ENCODE measurements at places on chromosomes 2 and 18.

DNA sequence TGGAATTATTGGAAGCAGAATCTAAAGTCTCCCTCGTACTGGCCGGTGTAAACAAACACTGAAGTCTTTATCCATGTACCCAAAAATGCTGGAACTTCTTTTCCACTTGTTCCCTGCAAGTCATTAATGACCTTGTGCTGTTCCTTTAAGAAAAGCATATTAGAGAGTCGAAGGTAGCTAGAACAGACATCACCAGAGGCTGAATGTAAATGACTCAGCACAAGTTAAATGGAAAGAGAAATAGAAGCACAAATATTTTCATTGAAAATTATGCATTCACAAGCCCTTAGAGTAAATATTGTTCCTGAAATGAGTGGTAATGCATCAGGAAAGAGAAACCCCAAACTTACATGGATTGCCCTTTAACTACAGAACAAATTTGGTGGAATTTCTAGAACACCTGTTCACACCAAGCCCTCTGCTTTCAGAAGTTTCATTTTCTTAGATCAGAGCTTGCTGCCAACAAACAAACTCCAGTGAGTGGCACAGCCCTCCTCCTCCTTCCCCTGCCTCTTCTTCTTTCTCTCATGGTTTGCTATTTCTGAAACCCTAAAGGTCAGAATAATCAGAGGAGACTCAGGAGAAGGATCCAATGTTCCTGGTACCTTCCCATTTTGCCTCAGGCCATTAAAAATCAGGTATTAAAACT lies 264.3 kb downstream of the TXNL1 start:
- peak; percentile 33 for DNase-seq

- DNase-seq, result no peak
Observed at GRCh38 chr18:13455471-13455870, 236.9 kb downstream of the LDLRAD4 start.

- DNase-seq, result no peak
Observed at GRCh38 chr2:239222312-239222660, 178.5 kb downstream of the HDAC4 start.

- DNase-seq, result no peak
Observed at GRCh38 chr2:10720306-10720705, 1.1 kb upstream of the ATP6V1C2 start.

- DNase-seq, result no peak
Observed at GRCh38 chr2:195388028-195388427, 269.0 kb upstream of the SLC39A10 start.

GRCh38 chr2:63738019-63738418 lies 103.7 kb upstream of the UGP2 start:
- DNase-seq, result no peak

GRCh38 chr2:189236066-189236465 lies 56.5 kb upstream of the COL5A2 start:
- no peak for DNase-seq

DNA sequence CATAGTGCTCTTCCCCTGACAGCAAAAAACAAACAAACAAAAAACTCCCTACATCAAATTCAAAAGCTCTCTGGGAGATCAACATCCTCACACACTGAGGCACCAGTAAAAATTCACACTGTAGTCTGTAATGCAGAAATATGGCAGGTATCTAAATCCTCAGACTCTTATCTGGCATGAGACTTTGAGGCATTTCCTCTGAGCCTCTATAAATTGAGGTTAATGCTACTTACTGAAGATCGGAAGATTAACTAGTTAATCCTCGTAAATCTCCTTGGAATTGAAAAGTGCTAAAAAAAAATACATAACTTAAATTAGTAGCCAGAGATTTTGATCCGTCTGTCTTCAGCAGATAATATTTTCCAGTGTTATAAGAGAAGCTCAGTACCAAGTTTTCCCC lies 65.0 kb downstream of the AP1S3 start:
- DNase-seq, result no peak

GRCh38 chr2:236743039-236743920 lies 173.7 kb downstream of the ACKR3 start:
- peak; percentile 97 for DNase-seq

- DNase-seq, result no peak
Observed at GRCh38 chr2:103847276-103847675, 1006.6 kb upstream of the POU3F3 start.

GRCh38 chr2:12816379-12817306 lies 99.9 kb downstream of the TRIB2 start:
- DNase-seq, result peak; percentile 60

DNA sequence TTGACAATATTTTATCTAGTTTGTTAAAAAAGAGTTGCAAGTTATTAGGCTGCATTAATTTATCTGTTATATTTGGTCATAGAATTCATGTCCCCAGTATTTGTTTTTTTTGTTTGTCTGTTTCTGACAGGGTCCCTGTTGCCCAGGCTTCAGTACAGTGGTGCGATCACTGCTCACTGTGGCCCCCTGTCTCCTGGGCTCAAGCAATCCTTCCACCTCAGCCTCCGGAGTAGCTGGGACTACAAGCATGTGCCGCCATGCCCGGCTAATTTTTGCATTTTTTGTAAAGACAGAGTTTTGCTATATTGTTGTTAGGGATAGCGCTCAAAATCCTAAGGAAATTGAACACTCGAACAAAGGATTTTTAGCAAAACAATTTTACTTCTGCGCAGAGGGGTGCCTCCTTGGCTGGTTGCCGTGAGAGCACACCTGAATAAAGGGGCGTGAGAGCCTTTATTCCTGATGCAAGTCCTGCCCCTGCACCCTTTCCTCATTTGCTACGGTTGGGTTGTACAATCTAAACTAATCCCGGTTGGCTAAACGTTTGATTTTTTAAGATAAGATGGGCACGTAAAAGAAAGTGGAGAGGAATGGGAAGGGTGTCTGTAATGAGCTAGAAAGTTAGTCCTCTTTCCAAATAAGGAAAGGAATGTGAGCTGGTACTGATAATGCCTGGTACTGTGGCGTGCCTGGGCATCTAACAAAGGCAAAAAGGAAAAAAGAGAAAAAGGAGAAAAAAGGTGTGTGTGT lies 65.5 kb downstream of the COMMD1 start:
- no peak for DNase-seq

DNA sequence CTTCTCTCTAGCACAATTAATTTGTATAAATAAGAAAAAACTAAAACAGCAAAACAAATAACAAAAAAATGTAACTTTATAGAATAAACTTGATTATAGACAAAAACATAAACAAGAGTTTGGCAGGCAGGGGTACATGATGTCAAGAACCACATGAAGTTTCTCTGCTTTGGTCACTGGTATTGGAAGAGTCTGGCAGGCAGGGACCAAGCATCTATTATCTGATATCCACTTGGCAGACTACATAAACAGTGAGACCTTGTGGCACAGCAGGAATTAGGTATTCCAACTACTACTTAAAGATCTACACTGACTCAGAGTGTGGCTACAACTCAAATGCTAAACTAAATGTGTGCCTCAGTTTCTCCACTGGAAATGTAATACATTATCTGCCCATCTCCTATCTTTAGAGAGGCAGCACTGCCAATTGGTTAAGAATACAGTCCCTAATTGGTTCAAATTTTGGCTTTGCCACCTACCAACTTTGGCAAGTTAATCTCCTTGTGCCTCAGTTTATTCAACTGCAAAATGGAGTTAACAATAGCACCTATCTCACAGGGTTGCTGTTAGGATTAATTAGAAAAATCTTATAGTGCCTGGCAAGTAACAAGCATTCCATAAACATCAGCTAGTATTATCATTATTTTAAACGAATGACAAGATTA lies 2.7 kb downstream of the MAP4K3 start:
- DNase-seq, result no peak
